ENCODE measurements at places on chromosomes 2 and 18. TPM values are rescaled to one million over a fixed set of nuclear protein-coding genes. Genes with fewer than 3 reads are reported as not detected.

DNA sequence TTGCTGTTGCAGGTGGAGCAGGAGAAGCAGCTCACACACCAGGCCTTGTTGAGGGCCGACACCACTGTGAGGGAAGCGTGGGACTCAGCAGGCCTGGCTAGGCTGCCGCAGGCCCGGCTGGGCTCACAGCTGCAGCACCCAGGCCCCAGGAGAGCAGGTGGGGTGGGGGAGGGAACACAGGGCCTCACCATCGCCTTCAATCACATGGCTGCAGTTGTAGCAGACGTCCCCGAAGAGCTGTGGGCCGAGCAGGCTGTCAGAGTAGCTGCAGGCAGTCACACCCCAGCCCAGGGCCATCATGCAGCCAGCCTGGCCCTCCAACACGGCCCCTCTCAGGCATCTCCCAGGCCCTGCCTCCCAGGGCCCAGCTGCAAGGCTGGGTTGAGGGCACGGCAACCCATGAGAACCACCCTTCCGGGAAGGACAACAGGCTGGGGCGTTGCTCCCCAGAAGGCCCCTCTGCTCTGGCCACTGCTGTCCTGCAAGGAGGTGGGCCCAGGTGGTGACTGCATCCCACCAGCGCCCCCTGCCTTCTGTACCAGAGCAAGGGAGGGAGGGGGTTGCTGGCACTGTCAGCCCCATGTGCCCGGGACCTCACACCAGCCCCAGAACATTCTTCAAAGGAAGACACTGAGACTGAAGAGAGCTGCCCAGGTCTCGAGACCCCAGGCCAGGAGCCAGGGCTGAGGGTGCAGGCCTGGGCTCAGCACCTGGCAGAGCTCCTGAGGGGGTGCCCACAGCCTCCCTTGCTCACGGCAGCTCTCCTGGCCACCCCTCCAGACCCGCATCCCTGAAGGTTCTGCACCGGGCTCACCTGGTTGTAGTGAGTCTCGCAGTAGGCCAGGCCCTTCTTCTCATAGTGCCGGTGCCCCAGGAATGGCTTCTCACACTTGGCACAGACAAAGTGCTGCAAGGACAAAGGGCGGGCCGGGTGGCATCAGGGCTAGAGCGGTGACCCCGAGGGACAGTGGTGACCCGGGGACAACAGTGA, 5.6 kb upstream of the GPR17 start:
- DNase-seq: no peak

DNA sequence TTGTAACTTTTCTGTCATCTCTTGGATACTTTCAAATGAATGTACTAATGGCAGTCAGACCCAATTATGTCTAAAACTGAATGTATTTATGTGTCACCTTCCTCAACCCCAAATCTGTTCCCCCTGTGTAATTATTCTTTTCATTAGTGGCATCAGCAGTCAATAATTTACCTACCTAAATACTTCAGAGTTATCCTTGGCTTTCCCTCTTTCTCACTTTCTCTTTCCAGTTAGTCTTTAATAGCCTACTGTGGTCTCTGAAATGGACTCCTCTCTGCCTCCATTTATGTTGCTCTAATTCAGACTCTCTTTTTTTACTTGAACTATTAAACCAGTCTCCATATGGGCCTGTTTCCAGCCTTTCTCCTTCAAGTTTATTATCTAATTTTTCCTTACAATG, 21.0 kb downstream of the C18orf63 start:
- DNase-seq: no peak

LIPG gene
- 5.0 TPM for total RNA-seq

GRCh38 chr2:198042189-198042588, 237.8 kb downstream of the PLCL1 start:
- DNase-seq: no peak

- DNase-seq: no peak
Measured at GRCh38 chr18:62024983-62025382, 132.2 kb upstream of the RNF152 start.

GRCh38 chr2:179355881-179356280, 91.2 kb upstream of the SESTD1 start:
- no peak for DNase-seq

DNA sequence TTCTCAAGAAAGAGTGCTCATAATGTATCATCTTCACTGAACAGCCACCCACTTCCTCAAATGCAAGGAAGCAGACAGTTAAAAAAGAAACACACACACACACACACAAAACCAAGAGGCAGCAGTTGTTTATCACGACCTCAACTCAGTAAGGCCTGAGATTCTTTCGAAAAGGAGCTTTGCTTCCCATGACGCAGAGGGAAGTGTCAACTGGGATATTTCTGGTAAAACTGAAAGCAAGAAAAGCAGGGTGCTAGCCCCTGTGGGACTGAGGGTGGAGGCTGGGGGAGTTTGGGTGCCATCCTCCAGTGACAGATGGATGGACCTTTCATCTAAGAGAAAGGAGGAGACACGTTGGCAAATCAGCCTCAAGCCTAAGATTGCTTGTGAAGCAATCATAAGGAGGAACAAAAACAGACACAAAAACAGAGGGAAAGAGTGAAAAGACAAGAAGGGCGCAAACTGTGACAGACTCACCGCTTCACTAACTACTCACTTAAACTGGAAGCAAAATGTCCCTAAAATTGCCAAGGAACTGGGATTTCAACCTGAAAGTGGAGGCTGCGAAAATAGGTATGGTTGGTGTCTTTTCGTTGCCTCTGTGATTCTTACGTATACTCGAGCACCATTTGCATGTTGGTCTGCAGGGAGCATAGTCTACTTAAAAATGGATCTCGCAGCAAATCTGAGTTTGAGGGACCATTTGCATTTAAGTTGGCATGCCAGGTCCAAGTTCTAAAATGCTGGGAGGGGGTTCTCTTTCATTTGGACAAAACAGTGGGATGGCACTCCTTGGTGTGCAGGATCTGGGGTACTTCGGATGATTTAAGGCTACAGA, at the start of gene ARHGAP25:
Gene ARHGAP25 (plus strand): TSS at position 124 of the 838 bp plus-strand sequence. CDS start 389 bp downstream, at position 513.
- DNase-seq: no peak

CYTIP gene
- 3.4 TPM for total RNA-seq

DNA sequence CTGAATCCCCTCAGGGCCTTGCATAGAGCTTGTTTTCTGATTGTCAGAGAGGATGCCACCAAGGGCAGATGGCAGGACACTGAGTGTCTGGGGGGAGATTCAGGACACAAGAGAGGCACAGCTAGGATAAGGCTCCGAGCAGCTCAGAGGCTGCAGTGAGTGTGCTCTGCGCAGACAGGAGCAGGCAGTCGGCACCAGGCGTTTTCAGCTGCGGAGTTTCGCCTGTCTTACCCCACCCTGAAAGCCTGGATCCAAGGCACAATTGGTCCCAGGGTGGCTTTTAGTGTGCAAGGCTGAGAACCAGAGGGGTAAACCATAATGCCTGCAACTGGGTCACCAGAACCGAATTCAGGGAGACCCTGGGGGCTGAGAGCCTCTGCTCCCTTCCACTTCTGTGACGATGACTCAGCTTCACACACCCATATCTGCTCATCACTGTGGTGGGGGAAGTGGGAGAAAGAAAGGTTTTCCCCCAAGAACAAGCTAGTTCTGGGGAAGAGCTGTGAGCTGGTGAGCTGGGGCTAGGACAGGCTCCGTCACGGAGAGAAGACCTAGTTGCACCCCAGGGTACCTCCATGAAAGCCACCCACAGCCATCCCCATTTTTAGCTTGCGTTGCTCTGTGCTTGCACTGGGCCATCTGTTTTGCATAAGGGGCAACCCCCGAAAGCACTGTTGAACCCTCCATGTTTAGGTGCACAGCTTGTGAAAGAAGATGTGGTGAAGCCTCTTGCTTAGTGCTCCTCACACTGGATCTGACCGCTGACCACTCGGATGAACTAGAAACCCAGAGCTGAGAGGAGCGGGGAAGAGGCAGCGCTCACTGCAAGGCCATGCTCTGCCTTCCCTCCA, 173.7 kb downstream of the CELF4 start:
- no peak for DNase-seq

UCN gene
- 1.1 TPM for total RNA-seq
